A172 (cell line): ENCODE measurements at places on chromosomes 7 and 10.

DNA sequence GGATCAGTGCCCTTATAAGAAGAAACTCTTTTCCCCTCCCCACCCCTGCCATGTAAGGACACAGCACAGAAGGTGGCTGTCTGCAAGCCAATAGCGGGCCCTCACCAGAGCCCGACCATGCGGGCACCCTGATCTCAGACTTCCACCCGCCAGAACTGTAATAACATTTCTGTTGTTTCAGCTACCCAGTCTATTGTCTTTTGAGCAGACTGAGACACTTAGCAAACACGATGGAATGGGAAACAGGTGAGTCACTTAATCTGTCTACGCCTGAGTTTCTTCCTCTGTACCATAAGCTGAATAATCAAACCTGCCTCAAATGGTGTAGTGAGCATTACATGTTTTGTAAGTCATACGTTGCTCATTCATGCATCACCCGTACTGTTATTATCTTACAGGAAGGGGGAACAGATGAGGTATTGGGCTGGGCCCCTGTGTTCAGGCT, 58.2 kb downstream of the STRA8 start:
- DNase-seq: peak; percentile 78

- peak; percentile 97 for DNase-seq
Measured at GRCh38 chr10:17787087-17787961, 21.8 kb upstream of the MRC1 start.

GRCh38 chr7:36023033-36023560, 130.0 kb upstream of the EEPD1 start:
- no peak for DNase-seq

GRCh38 chr7:40646717-40647116, 511.9 kb downstream of the SUGCT start:
- DNase-seq: no peak

GRCh38 chr10:71765176-71765904, 8.0 kb downstream of the VSIR start:
- DNase-seq: peak; percentile 33

- no peak for DNase-seq
Measured at GRCh38 chr7:134254311-134254710, 62.4 kb downstream of the SLC35B4 start.

- DNase-seq: no peak
Measured at GRCh38 chr10:43226851-43227845, 39.7 kb downstream of the RASGEF1A start.

DNA sequence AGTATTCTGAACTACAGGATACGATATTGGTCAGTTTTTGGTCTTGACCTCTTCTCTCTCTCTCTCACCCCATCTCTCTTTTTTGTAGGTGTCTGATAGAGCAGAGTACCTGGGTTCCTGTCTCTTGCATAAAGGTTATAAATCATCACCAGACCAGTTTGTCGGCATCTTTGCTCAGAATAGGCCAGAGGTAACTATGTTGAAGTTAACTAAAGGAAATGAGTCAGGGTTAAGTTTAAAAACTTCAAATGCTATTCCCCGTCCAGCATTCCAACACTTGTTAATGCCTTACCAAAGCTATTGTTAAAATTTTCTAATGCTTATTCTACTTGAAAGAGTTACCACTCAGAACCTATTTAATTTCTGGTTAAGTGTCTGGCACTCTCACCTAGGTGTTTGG, 30.7 kb downstream of the ACSL5 start:
- peak; percentile 26 for DNase-seq

- DNase-seq: no peak
Measured at GRCh38 chr10:310976-311639, 175.9 kb downstream of the ZMYND11 start.

GRCh38 chr7:6246251-6246917, 26.0 kb downstream of the CYTH3 start:
- peak; percentile 29 for DNase-seq

GRCh38 chr7:137992550-137993394, 9.1 kb downstream of the CREB3L2 start:
- peak; percentile 64 for DNase-seq

DNA sequence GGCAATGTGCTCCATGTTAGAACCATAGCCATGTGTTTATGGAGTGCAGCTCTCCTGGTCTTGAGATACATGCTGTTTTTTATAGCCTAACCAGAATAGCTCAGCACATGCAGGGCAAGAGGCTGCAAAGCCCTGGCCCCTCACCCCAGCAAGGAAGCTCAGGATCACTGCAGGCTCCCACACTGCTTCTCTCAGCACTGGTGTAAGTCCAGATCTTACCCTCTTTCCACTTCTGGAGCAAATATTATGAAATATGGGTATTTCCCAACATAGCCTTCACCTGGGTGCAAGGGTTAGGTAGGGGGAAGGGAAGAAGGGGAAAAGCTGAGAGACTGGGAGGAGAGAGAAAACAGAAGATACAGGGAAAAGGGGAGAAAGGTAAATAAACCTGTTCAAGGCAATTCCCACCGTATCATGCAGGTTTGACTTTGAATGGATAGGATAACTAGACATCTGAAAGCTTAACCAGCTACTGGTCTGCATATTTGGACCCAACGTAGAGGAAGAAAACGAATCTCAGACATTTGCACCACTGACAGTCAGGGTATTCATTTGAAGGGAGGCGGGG, 19.7 kb downstream of the SKIDA1 start:
- no peak for DNase-seq

GRCh38 chr7:84022684-84023308, 171.8 kb downstream of the SEMA3A start:
- DNase-seq: peak; percentile 52

DNA sequence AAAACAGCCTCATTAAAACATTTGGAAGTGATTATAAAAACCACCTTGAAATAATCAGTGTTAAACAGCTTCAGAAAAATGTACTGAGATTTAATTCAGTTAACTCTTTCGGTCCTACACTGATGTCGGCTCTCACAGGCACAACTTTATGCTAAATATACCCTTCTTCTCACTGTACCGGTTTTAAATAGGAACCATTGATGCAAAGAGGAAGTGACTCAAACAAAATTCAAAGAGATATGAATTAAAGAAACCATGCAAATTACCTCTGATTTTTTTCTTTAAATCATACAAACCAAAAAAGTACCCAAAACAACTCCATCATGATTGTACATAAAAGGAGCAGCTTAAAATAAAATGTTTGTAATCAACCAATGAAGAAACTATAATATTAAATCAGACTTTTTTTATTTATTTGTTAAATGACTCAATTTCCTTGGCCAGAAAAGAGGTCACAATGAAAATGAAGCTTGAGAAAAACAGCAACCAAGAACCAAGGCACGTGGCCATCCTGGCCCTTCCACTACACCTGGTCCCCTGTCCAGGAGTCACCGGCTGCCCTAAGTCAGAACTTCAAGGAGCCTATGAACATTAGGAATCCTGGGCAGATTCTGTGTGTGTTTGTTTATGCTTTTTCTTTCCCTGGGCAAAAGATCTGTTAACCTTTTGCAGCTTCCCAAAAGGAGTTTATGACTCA, 73.0 kb upstream of the CABCOCO1 start:
- no peak for DNase-seq

GRCh38 chr7:104979167-104979841, 34.7 kb upstream of the KMT2E start:
- DNase-seq: no peak

DNA sequence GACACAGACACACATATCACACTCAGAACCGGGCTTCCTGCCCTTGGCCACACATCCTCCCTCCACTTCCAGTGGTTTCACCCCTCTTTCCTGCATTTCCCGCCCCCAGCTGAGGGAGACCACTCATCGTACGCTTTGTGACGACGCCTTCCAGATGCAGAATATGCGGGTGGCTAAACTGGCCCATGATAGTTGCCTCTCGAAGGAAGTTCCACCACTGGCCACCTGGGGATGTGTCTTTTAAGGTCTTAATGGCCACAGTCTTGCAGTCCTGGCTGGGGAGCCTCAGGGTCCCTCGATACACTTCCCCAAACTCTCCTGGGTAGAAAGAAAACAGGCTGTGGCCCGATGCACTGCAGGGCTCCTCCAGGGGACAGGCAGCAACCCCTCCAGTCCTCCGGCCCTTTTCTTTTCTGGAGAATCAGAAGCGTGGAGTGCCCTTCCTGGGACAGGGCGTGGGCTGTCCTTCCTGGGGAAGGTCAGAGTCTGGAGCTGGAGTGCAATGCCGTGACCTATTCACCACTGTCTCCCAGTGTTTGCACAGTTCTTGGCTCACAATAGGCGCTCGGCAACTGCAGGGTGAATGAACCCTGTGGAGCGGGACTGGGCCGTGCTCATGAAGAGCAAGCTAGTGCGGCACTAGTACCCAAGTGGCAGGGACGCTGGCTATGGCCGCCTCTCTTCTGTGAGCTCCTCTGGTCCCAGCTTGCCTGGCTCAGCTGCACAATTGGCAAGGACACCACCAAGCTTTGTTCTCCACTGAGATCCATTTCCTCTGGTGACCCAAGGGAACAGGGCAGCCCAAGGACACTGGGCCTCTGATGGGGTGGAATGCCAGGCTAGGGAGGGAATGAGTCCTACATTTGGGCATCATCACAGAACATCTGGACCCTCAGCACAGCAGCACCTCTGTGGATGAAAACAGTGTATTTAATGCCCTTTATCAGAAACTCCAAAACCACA, 13.2 kb downstream of the EPHA1 start:
- DNase-seq: no peak

- DNase-seq: peak; percentile 58
Measured at GRCh38 chr10:21516242-21517131, 9.0 kb downstream of the SKIDA1 start.
